ENCODE measurements at places on chromosomes 12 and 14.

- DNase-seq, result no peak
These were observed 220.2 kb upstream of the CPNE8 start for GRCh38 chr12:39125566-39125965.

GRCh38 chr12:52193991-52194390, 2.2 kb upstream of the KRT80 start:
- DNase-seq, result no peak

- DNase-seq, result no peak
These were observed 232.6 kb downstream of the EFCAB11 start for GRCh38 chr14:89721956-89722355.

- no peak for DNase-seq
These were observed 108.2 kb downstream of the PDE3A start for GRCh38 chr12:20476551-20476950.

- no peak for DNase-seq
These were observed 948.8 kb downstream of the TRHDE start for GRCh38 chr12:73220951-73221350.

- no peak for DNase-seq
These were observed 141.9 kb upstream of the PRKD1 start for GRCh38 chr14:30069536-30069935.

DNA sequence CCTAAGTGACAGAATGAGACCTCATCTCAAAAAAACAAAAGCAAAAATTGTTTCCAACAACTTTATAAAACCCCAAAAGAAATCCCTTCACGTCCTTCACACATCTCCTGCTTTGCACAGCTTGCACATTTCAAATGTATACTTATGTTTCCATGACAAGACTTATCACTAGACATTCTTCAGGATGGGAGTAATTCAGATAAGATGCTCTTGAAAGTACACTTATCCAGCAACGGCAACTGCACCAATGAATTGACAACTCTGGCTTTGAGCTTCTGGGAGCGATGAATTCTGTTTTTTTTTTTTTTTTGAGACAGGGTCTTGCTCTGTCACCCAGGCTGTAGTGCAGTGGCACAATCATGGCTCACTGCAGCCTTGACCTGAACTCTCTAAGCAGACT, 30.8 kb upstream of the AKAP5 start:
- DNase-seq, result no peak

- no peak for DNase-seq
These were observed 99.6 kb upstream of the HECTD1 start for GRCh38 chr14:31307198-31307597.

DNA sequence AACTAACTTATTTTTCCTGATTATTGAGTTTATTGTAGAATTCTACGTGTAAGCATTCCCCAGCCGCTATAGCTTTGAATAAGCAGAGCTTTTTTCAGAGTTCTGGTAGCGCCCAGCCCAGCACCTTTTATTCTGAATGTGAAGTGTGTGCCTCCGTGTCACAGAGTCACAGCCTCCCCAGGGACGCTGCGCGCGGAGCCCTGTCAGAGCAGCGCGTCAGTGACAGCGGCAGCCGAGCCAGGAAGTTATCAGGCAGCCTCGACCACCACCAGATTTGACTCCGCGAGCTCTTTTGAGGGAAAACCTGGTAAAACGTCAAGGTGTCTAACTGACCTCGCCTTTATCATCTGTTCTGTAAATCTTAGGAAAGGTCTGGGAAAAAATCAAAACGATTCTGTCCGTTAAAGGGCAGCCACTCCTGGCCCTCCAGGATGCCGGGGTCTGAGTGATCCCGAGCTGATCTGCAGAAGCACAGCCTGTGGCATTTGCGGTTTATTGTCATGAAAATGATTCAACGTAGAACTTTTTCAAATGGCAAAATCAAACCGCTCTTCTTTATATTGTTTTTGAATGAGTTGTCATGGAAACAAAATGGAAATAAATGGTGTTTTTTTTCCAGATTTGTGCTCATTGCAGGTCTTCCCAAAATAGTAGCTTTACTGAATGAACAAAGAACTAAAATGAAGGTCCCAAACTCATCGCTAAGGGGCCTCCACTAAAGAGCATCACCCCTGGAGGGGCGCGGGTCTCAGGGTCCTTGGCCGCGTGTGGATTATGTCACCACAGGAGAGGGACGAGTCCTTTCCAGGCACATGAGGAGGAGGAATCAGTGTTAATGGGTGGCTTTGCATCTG, 43.1 kb upstream of the MMP17 start:
- DNase-seq, result no peak

DNA sequence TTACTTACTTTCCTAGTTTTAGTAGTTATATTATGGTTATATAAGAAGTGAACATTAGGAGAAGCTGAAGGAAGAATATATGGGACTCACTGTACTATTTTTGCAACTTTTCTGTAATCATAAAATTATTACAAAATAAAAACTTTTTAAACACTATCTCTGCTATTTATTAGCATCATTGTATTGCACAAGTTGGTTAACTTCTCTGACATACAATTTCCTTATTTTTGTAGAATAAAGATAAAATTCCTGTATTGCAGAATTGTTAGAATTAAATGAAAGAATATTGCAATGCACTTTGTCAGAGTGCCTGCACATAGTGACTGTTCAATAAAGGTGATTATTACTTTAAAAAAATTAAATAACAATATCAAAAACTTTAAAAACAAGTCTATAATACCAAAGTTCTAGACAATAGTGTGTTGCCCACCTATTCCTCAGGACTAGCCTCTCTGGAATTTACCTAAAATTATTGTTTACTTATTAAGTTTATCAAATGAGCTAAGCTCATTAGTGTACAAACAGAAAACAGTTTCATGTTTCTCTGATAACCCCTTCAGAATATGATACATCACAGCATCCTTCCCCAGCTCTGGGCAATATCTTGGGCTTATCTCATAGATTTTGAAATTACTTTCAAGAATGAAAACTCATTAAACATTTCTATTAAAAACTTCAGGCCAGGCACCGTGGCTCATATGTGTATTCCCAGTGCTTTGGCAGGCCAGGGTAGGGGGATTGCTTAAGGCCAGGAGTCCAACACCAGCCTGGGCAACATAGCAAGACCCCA, 77.4 kb upstream of the TMPO start:
- DNase-seq, result no peak

GRCh38 chr12:55705782-55706402, 1.8 kb downstream of the ITGA7 start:
- no peak for DNase-seq

DNA sequence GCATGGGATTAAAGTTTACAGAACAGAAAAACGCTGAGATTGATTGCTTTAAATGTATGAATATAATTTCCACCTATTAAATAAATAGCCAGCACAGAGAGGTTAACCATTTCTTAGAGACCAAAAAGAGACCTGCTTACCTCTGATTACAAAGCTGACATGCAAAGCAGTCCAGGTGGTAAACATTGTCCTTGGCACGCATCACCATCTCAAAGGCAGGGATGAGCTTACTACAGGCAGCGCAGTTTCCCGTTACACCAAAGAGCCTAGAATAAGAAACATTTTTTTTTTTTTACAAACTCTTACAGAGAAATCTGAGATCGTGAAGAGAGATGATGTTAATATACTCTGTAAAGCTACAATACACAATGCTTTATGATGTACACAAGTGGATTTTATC, 45.7 kb downstream of the LMO3 start:
- no peak for DNase-seq

DNA sequence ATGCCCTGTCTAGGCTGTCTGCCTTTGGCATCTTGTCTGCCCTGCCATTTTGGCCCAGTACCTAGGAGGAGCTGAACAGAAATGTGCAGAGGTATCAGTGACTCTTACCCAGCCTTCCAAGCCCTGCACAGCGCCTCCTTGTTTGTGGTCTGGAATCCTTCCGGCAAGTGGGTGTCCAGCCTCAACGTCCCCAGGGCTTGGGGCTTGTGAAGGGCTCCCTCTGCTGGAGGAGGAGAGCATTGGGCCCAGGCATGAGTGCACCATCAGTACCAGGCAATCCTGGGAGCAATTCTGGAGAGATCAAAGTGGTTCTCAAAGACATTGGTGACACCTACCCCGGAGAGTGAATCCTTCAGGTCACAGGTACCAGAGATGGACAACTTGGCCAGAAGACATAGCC, 2.4 kb upstream of the TCL1B start:
- DNase-seq, result no peak

DNA sequence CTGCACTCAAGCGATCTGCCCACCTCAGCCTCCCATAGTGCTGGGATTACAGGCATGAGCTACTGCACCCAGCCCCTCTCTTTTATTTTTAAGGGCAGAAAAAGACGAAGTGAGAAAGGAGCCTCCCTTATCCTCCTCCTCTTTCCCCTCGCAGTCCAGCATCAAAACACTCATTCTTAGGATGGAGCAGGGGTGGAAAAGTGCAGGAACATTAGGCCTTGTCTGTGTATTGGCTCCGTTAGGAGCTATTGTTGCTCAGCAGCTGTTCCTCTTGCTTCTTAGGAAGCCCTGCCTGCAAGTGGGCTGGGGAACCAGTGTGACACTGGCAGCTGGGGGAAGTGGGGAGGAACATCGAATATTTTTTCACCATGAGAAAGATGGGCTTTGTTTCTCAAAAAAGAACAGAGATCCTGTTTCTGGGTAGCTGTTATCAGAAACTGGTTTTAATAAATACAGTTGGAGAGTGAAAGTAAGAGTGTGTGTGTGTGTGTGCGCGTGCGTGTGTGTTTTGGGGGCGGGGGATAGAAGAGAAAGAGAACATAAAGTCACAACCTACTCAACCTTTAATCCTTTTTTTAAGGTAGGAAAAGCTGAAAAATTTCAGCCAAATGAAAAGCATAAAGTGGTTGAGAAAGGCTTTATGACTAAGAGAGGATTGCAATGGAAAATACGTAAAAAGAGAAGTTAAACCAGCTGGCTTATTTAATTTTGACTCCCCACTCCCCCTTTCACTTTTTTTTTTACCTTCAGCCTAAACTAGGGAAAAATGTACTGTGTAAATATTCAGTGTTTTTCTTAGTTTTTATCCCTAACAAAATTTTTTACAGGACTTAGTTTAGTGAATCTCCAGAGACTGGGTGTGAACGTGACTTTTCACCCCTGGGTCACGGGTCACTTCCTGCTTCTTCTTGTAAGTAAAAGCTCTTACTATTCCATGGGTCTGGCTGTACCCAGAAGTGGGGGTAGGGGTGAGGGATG, 197.2 kb upstream of the PLEKHG7 start:
- DNase-seq, result no peak

- DNase-seq, result no peak
These were observed 12.5 kb upstream of the MARK3 start for GRCh38 chr14:103372552-103373304.

DNA sequence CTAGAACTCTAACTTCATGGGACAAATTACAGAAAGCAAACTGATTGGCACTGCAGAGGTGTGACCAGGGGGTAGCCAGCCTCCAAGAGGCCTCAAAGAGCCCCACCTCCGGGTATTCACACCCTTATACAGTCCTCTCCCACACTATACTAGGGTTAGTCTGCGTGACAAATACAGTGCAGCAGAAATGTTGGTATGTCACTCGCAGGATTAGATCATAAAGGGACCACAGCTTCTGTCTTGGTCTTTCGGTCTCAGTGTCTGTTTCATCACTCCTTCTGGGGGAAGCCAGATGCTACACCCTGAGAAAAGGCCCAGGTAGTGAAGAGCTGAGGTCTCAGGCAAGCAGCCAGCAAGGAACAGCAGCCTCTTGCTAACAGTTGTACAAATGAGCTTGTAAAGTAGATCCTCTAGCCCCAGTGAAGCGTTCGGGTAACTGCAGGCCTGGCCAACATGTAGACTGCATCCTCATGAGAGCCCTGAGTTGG, 68.9 kb upstream of the SAV1 start:
- DNase-seq, result no peak

- no peak for DNase-seq
These were observed 586.3 kb downstream of the LRFN5 start for GRCh38 chr14:42192738-42193653.

- DNase-seq, result no peak
These were observed 29.1 kb downstream of the APPL2 start for GRCh38 chr12:105206686-105207374.

GRCh38 chr14:23186913-23187654, 3.6 kb upstream of the SLC7A8 start:
- DNase-seq, result no peak

DNA sequence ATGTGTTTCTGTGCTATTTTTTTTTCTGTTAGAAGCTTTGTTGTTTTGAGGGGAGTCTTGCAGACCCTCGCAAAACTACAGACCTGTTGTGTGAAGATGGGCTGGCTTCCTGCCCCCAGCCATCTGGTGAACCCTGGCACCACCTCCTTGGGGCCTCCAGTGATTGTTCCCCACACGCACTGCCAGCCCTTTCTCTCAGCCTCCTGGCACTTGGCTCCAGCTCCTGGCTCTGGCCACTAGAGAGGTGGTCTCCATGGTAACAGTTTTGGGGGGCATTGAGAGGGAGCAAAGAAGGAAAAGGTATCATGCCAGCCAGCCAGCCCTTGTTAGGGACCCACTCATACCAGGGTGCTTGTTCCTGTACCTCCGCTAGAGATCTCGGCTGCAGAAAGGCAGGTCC, 176.4 kb upstream of the RPH3A start:
- no peak for DNase-seq

DNA sequence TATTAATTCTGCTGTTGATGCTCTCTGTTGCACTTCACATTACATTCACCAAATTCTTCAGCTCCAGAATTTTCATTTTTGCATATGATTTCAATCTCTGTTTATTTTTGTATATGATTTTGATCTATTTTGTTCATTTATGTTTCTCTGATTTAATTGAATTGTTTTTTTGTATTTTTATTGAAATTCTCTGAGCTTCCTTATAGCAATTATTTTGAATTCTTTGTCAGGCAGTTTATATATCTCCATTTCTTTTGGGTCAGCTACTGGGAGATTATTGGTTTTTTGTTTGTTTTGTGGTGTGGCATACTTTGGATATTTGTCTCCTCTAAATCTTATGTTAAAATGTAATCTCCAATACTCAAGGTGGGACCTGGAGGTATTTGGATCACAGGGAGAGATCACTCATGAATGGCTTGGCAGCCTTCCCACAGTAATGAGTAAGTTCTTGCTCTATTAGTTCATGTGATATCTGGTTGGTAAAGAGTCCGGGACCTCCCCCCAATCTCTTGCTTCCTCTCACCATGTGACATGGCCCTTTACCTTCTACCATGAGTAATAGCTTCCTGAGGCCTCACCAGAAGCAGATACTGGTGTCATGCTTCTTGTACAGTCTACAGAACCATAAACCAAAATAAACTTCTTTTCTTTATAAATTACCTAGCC, 8.7 kb upstream of the TCL1A start:
- DNase-seq, result no peak

- DNase-seq, result no peak
These were observed 833.1 kb upstream of the SEL1L start for GRCh38 chr14:82366803-82367202.

- DNase-seq, result no peak
These were observed 137.0 kb upstream of the PZP start for GRCh38 chr12:9345171-9345570.

GRCh38 chr12:117688446-117688845, 280.3 kb downstream of the KSR2 start:
- no peak for DNase-seq
